ENCODE measurements at places on chromosomes 6 and 20.

DNA sequence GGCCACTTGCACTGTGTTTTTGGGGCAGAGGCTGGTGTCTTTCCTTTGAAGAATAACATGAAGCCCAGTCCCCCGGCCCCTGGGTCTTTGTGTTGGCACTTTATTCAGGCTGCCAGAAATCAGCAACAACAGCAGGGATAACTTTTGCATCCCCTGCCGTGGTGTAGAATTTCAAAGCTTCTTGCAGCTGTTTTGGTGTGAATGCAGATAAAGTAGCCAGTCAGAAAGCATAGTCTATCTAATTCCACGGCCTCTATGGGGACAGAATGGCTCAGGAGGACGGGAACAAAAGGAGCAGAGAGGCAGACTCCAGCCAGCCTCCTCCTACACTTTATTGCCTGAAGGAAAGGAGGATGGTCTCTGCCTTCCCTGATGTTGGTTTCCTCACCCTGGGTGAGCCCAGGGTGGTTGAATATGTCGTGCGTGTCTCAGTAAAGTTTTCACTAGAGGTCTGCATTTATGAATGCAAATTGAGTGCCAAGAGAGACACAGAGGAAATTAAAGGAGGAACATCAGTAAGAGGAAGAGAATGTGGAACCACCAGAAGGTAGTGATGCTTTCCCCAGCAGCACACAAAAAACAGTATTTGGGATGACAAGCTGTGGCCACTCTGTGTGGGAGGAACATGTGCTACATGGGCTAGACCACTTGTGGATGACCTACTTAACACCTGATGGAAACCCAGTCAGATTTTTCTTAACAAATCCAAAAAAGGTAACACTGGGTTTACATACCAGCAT is 125.9 kb upstream of the TRAF3IP2 start:
- no peak for DNase-seq

- DNase-seq = no peak
Measured at GRCh38 chr20:6699921-6700562, 67.4 kb upstream of the BMP2 start.

- DNase-seq = no peak
Measured at GRCh38 chr20:10781526-10781925, 107.7 kb upstream of the JAG1 start.

DNA sequence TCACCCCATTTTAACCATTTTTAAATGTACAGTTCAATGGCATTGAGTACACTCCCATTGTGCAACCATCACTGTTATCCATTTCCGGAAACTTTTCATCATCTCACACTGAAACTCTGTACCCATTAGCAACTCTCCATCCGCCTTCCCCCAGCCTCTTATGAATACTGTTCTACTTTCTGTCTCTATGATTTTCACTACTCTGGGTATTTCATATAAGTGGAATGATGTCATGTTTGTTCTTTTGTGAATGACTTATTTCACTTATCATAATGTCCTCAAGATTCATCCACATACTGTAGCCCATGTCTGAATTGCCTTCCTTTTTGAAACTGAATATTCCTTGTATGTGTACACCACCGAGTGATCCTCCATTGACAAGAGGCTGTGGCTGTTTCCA is 92.9 kb upstream of the TOX2 start:
- DNase-seq = no peak

DNA sequence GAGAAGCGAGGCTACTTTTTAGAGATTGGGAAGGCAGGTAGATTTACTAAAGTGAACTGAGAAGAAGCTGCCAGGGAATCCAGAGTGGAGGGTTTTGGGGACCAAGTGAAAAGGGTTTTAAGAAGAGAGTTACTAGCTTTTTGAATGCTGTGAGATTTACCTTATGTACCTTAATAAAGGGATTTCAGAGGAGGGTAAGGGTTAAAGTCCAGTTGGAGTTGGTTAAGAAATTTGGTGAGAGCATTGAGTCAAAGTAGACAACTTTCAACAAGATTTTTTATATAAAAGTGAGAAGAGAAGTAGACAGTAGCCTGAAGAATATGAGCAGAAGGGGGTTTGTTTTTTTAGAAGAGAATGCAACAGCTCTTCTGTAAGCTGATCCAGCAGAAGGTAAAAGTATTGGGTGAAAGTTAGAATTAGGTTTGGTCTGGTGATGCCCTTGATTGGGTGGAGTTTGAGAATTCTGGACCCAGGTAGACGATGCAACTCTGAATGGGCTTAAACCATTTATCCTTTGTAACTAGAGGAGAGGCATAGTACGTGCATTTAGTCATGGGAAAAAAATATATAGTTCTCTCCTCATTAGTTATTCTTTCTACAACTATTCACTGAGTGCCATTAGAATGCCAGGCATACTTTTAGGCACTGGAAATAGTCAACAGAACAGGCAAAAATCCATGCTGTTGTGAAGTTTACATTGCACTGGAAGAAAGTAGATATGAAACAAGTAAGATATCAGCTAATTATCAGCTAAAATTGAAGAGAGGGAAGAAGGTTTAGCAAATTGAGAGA is 44.8 kb downstream of the ATRN start:
- no peak for DNase-seq

GRCh38 chr6:98880486-98880885 is 46.1 kb downstream of the POU3F2 start:
- DNase-seq = no peak

DNA sequence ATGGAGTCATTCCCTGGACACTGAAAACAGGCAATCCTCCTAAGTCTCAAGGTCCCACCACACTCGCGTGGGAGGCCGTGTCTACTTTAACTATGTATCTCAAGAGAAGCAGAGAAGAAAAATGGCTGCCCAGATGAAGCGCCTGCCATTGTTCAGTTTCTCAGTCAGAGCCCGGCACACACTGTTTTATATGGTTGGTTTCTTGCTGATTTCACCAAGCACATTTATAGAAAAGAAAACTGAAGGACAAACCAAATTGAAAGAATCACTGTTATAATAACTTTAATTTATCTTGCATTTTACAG is 22.9 kb downstream of the EIF2S2 start:
- no peak for DNase-seq
